ENCODE measurements at places on chromosomes 6 and 20.

- DNase-seq, result peak; percentile 75
Measured at GRCh38 chr6:89313006-89313405, 2.1 kb downstream of the GABRR2 start.

DNA sequence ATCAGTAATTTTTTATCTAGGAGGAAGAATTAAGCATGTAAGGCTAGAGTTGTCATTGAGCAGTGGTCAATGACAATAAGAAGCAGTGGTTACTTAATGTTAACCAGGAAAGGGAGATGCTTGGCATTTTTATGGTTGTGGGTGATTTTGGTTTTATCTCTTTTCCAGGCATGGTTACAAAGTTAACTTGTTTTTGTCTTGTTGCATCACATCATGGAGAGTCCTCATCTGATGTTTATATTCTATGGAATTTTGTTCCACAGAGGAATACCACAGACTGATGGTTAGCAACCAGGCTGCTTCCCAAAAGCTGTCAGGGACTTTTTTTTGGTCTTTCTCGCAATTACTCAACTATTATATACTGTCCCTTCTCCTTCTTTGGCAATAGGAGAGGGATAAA, 32.7 kb downstream of the OPRM1 start:
- DNase-seq, result no peak

DNA sequence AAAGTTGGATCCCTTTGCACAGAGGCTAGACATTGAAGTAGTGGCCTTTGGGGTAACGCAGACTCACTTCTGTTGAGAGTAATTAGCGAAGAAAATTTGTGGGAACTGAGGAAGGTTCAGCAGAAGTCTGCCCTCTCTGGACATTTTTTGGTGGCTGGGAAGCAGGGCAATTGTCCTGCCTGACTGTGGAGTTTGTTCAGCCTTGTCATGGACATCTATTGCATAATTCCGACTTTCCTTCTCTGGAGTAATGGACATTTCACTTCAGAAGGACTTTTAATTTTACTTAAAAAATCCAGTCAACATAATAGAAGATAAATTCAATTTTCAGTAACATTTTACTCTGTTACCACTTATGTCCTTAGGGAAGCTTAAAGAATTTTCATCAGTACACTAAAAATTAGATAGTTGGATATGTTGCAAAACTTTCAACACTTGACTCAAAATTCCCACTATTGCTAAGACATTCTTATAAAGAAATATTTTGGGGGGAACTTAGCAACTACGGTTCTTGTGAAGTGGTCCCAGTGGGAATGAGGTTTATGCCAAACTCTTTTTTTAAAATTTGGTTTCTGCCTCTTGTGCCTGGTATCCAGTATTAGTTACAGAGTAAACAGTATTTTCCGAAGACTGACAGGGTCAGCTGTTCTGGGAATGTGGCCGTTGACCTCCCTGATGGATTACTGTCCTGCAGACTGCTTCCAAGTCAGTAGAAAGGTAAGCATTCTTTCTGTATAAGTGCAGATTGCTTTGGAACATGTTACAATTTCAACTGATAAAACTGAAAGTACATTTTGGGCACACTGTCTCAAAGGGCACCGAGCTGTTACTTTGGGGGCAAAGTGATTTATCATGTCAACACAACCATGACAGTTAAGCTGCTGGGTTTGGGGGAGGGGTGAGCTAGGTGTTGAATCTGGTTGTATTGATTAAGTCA, 100.6 kb upstream of the MLIP start:
- DNase-seq, result no peak

- DNase-seq, result no peak
Measured at GRCh38 chr6:158819977-158820622, 932 bp upstream of the EZR start.

GRCh38 chr6:82298012-82298411, 50.5 kb upstream of the IBTK start:
- no peak for DNase-seq

GRCh38 chr6:154161689-154162088, 122.6 kb downstream of the OPRM1 start:
- peak; percentile 24 for DNase-seq

DNA sequence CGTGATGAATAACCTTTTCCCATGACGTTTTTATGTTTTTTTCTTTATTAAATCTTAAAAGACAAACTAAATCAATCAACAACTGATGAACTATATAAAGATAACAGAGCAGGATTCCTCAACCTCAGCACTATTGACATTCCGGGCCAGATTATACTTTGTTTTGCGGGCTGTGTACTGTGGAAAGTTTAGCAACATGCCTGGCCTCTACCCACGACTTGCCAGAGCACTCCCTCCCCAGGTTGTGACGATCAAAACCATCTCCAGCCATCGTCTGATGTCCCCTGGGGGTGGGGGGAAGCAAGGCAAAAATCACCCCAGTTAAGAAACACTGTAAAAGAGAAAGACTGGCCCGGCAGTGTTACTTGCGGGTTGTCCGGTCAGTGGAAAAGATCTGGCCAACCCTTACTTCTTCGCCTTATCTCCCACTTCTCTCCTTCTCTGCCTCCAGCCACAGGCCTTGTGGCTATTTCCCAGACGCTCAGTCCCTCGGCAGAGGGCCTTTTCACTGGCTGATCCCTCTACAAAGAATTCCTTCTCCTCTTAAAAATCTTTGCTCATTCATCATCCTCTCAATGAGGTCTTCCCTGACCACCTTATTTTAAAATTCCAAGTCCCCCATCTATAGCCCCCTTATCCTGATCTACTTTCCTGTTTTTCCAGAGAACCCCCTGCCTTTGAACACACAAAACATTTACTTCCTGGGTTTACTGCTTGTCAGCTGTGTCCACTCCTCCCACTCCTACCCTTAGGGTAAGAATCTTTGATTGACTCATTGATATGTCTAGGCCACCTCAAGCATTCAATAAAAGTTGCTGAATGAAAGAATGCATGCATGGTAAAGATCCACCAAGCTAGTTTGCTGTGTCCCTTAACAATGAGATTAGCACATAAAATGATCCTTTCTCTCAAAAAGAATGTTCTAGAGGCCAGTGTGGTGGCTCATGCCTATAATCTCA, 14.7 kb upstream of the RAB22A start:
- DNase-seq, result no peak

GRCh38 chr20:24049081-24049480, 60.5 kb upstream of the GGTLC1 start:
- DNase-seq, result no peak

- peak; percentile 20 for DNase-seq
Measured at GRCh38 chr20:62476056-62476838, 452 bp upstream of the GATA5 start.

- DNase-seq, result no peak
Measured at GRCh38 chr6:169398342-169399105, 144.9 kb upstream of the THBS2 start.

DNA sequence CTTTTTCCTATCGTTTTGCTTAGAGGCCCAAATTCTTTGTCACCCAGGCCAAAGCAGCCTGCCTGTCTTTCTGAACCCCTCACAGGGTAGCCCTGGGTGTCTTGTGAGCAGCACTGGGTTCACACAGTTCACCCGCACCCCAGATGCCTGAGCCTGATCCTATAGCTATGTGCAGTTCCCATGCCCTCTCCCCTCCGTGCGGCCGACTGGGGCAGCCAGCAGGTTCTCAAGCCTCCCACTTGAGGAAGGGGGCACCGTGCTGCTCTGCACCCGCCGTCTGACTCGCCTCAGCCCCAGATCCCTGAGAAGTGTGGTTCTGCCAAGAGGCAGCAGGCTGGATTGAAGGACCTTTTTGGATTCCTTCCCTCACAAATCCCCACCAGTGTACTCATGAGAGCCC, 89.0 kb downstream of the PSMB1 start:
- DNase-seq, result no peak

DNA sequence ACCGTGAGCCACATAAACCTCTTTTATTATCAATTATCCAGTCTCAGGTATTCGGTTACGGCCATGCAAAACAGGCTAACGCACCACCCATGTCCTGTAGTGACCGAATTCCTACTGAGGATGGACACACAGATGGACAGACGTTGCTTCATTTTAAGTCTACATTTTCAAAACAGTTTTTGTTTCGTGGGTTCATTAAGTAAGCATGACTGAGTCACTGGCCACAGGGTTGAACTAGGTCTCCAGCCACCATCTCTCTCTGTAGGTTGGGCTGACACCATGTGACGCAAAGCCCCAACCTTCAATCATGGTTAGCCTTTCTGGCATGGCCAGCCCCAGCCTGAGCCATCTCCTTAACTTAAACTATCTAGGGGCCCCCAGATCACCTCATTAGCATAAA, 110.0 kb upstream of the SLC22A23 start:
- peak; percentile 17 for DNase-seq

GRCh38 chr6:99424761-99425646, at the start of gene PNISR:
TSS of gene PNISR (minus strand) at chr6:99425308. CDS start at chr6:99414659, 10,649 bp downstream.
- DNase-seq, result peak; percentile 98

GRCh38 chr6:66662721-66663507, 955.9 kb upstream of the EYS start:
- no peak for DNase-seq

- DNase-seq, result no peak
Measured at GRCh38 chr20:31839782-31840487, 5.5 kb downstream of the FOXS1 start.

DNA sequence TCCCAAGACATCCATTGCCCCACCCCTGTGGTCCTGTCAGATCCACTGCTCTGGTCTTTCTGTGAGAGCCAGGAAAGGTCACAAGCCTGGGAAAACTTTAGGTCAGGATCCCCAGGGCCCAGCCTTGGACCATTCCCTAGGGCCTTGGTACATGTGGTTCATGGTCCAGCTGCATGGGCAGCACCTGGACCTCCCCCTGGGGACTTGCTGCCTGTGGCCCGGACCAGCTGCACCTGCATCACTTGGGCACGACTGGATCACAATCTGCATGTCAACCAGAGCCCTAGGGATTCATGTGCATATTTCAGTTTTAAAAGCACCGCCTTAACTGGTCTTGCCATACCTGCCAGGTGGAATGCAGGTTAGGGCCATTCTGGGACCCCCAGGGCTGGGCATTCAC, 44.3 kb upstream of the MC3R start:
- DNase-seq, result no peak

DNA sequence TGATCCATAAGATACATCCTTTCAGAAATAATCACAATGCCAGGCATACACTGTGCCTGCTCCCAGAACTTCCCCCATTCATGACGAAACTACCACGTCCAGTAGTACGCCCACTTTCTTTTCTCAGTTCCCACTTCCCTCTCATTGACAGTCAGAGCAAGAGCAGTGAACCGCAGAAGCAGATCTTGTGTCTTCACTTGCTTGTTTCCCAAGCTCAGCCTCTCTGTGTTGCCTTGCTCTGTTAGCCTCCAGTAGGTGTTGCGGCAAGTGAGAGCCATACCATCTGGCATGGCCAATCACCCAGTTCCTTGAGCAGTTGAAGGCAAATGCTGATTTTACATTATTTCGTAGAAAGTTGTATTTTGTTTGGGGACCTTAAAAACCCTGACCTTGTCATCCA, 11.7 kb downstream of the UST start:
- peak; percentile 96 for DNase-seq

GRCh38 chr6:62980724-62981123, 230.5 kb upstream of the FKBP1C start:
- no peak for DNase-seq

DNA sequence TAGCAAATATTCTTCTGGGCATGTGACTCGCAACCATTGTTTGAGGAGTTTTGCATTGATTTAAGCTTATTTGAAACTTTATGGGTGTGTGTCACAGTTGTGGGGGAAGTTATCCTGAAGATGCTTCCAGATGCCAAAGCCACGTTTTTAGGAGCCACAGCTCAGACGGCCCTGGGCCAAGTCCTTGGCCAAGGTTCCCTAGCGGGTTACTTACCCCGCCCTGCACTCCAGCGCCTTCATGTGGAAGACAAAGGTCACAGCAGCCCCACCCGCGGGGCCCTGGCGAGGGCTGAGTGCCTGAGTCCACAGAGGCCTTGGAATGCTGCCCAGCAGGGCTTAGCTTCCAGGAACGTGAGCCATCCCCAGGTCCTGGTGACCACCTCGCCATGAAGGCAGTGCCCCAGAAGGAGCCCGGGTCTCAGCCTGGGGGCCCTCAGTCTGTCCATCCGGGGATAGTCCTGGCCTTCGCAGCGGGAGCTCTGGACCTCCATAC, 308.3 kb downstream of the CDH4 start:
- DNase-seq, result no peak

GRCh38 chr6:125747589-125748405, 1.6 kb upstream of the HEY2 start:
- peak; percentile 42 for DNase-seq

- no peak for DNase-seq
Measured at GRCh38 chr6:53119349-53119748, 29.3 kb downstream of the GCM1 start.

- no peak for DNase-seq
Measured at GRCh38 chr6:129943637-129944271, 74.6 kb upstream of the L3MBTL3 start.

GRCh38 chr6:105769197-105769596, 316.9 kb upstream of the PRDM1 start:
- no peak for DNase-seq

DNA sequence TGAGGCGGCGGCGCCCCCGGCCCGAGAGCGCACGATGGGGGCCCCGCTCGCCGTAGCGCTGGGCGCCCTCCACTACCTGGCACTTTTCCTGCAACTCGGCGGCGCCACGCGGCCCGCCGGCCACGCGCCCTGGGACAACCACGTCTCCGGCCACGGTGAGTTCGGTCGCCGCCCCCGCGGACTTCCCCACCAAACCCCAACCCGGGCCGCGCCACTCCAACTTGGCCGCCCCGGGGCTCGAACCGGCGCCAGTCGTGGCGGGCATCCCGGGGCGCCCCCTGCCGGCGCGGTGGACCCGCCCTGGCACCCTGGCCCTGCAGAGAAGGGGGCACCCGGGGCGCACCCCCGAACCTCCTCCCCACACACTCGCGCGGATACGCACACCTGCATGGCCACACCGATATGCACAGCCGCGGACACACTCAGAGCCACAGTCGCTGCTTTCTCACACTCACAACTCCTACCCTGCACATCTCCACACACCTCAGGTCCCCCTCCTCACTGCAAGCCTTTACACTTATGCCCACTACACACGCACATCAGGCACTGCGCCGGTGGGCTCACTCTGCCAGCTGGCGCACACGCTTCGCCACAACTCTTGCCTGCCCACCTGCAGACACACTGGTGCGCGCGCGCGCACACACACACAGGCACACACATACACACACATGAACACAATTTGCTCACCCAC, 535 bp downstream of the VSTM2L start:
- DNase-seq, result peak; percentile 10

DNA sequence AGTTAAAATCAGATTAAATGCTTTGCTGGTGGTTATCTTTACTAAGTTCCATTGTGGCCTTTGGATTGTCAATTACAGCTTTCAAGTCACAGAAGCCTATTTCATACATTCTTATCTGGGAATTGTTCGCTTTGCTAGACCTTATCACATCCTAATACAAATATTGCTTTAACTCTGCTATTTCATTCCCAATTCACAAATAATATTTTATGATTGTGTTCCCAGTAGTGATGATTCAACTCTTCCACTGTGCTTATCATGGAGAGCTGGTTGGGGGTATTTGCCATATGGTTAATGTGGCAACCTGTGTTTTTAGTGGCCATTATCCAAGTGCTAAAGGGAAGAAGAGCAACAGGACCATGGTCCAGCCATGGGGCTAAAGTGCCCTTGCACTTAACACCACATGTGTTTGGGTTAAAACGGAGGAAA, 72.9 kb upstream of the GLP1R start:
- DNase-seq, result no peak

- DNase-seq, result no peak
Measured at GRCh38 chr6:40900791-40901190, 138.2 kb downstream of the UNC5CL start.

All from suppressor macrophage (primary cell).